ENCODE measurements at places on chromosomes 11 and 22. TPM values are rescaled to one million over a fixed set of nuclear protein-coding genes. Genes with fewer than 3 reads are reported as not detected.

DNA sequence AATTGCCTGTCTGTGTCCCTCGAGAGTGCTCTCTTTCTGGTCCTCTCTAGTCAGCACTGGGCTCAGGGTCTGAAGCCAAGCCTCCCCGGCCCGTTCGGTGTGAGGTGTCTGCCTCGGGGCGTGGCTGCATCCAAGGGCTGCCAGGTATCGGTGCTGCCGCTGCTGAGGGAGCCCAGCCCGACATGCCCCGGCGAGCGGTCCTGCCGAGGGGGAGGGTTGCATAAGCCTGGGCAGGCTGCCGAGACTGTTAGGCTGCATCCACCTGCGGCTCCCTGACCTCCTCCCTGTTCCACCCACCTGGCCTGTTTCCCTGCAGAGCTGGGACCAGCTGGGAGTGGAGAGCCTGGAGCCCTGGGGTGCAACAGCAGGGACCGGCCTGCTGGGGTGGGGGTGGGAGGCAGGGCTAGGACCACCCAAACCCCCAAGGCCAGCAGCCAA lies 6.3 kb downstream of the OVOL1 start:
- H3K4me3 ChIP-seq, result no peak overlapping the region
- H3K4me1 ChIP-seq, result peaks cover 24% of the 10 kb centered on the region
- H3K27ac ChIP-seq, result no peak overlapping the region
- DNase-seq, result no peak
- no peaks in the 10 kb centered on the region for H3K27me3 ChIP-seq

- no peak for DNase-seq
- no peaks in the 10 kb centered on the region for H3K27me3 ChIP-seq
- no peak overlapping the region for H3K4me3 ChIP-seq
These were observed 18.3 kb downstream of the STARD10 start for GRCh38 chr11:72775288-72776110.

DRD2 gene
- not detected for total RNA-seq

- H3K27ac ChIP-seq, result no peak overlapping the region
- no peak overlapping the region for H3K4me3 ChIP-seq
- H3K4me1 ChIP-seq, result peaks cover 3% of the 10 kb centered on the region
- H3K27me3 ChIP-seq, result peaks cover under 1% of the 10 kb centered on the region
These were observed 5.5 kb downstream of the TTC28 start for GRCh38 chr22:28674121-28674563.

GRCh38 chr11:93668171-93668570 lies 6.7 kb downstream of the CEP295 start:
- H3K4me1 ChIP-seq, result no peaks in the 10 kb centered on the region
- peaks cover 13% of the 10 kb centered on the region for H3K36me3 ChIP-seq
- H3K27ac ChIP-seq, result peak overlapping the region; percentile 31
- no peak overlapping the region for H3K4me3 ChIP-seq

DNA sequence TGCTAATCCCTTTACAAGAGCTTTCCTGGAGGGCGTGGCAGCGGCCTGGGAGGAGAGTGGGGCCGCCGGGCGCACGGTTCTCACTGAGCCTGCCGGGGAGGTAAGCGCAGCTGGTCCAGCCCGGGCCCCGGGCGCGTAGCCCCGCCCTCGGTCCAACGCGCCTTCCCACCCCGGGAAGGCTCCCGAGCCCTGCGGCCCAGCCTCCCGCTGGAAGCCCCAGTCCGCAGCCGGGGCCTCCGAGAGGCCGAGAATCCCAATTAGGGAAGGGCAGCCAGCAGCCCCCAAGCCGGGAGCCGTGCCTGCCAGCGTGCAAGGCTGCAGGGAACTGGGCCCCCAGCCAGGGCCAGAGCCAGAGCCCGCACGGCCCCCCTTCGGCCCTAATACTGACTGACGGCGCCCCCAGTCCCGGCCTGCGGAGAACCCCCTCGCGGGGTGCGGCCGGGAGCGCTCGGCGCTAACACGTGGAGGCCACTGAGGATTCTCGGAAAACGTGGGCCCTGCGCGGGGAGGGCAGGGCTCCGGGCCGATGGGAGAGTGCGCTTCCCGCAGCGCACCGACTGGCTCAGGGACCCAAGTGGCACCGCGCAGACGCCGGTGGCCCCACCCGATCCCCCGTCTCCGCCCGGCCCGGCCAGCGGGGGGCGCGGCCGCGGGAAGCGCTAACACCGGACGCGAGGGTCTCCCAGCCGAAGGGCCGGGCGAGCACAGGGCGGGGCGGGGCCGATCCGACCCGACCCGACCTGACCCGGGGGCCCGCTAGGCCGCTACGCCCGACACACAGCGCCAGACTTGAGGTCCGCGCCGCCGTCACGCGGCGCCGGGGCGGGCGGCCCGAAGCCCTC lies 5.7 kb downstream of the ZFTA start:
- H3K36me3 ChIP-seq, result 0 out of 2 replicates have a peak, but pooled peaks cover under 1% of the 10 kb centered on the region
- H3K27ac ChIP-seq, result no peak overlapping the region
- no peaks in the 10 kb centered on the region for H3K27me3 ChIP-seq

DNA sequence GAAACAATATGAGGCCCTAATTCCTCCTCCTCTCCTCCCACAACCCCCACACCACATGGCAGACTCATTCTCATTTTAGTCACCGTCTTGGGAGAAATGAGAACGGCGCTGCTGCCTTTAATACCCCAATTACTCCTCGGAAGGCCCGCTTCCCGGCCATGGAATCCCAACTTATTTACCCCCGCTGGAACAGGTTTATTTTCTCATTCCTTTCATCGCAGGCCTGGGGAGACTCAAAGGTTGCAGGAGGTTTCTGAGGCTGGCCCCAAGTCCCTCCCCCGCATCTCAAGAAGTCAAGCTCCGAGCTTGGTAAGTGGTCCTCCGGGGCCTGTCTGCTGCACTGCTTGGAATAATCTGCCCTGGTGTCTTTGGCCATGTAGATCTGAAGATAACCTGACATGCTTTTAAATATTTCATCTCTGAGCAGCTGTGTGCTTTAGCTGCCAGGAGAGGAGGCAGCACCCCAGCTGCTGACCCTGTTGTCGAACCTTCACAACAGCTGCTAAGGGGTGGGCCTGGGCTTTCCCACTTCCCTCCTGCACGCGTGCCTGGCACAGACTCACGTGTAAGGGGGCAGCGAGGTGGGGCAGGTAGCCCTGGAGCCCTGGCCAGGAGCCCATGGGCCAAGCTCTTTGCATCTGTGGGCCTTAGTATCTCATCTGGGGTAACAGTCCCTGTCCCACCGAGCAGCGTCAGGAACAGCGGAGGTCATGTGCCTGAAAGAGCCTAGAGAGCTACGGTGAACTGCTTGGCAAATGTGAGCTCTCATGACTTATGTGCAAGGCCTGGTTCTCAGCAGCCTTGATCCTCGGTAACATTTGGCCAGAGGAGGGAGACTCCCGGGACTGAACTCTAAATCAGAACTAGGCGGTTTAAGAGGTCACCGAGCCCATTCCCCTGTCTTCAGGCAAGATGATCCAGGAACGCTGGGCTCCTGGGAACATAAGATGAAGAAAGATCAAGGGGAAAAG lies 164.6 kb downstream of the ST3GAL4 start:
- no peak overlapping the region for H3K27ac ChIP-seq
- no peak for DNase-seq
- H3K4me3 ChIP-seq, result no peak overlapping the region
- no peaks in the 10 kb centered on the region for H3K36me3 ChIP-seq
- peaks cover 5% of the 10 kb centered on the region for H3K27me3 ChIP-seq

PKDREJ gene
- total RNA-seq, result not detected

ART5 gene
- not detected for total RNA-seq

- no peak overlapping the region for H3K4me3 ChIP-seq
- H3K36me3 ChIP-seq, result no peaks in the 10 kb centered on the region
- H3K27ac ChIP-seq, result no peak overlapping the region
- no peaks in the 10 kb centered on the region for H3K4me1 ChIP-seq
These were observed 14.5 kb downstream of the OTOG start for GRCh38 chr11:17561526-17561925.

- no peak overlapping the region for H3K4me3 ChIP-seq
- no peak overlapping the region for H3K27ac ChIP-seq
- no peaks in the 10 kb centered on the region for H3K27me3 ChIP-seq
- H3K36me3 ChIP-seq, result peaks cover 26% of the 10 kb centered on the region
- DNase-seq, result no peak
These were observed 10.7 kb upstream of the NAP1L4 start for GRCh38 chr11:3002871-3003270.

GRCh38 chr22:45320357-45320976 lies 10.7 kb downstream of the FAM118A start:
- H3K4me3 ChIP-seq, result no peak overlapping the region
- no peaks in the 10 kb centered on the region for H3K27me3 ChIP-seq
- DNase-seq, result no peak
- H3K4me1 ChIP-seq, result peaks cover 18% of the 10 kb centered on the region

DNA sequence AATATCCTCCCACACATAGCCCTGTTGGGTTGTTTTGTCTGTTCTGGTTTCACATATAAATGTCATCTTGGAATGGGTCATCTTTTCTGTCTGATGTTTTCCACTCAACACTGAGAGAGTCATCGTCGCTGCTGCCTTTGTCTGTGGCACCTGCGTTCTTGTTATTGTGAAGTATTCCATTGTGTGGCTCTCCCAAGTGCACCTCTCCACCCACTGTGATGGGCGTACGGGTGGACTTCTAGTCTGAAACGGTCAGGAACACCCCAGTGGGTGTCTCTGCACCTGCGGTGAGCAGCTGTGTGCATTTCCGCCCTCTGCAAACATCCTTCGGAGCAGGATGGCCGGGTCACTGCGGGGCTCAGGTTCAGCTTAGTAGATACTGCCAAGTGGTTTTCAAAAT lies 34.5 kb upstream of the RTL6 start:
- H3K4me1 ChIP-seq, result no peaks in the 10 kb centered on the region
- no peak overlapping the region for H3K4me3 ChIP-seq
- DNase-seq, result no peak
- H3K27ac ChIP-seq, result no peak overlapping the region

DNA sequence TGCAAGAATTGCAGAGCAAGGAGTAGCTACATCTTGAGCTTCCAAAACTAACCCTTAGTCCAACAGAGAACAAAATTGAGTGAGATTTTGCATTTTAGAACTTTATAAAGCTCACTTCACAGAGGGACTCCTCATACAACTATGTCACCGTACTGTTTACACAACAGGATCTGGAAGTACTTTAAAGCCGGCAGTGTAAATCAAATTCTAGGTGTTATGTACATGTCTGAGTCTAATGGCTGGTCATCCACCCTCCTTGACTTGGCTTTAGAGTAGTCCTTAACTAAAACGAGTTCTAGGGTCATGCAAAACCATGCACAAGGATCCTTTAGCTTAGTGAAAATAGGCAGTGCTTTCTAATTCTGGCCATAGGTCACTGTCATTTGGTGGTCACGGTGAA lies 23.5 kb downstream of the IRAG1 start:
- peaks cover 4% of the 10 kb centered on the region for H3K27me3 ChIP-seq
- H3K27ac ChIP-seq, result no peak overlapping the region
- no peak overlapping the region for H3K4me3 ChIP-seq
- DNase-seq, result no peak
- H3K4me1 ChIP-seq, result no peaks in the 10 kb centered on the region
- H3K36me3 ChIP-seq, result no peaks in the 10 kb centered on the region

DNA sequence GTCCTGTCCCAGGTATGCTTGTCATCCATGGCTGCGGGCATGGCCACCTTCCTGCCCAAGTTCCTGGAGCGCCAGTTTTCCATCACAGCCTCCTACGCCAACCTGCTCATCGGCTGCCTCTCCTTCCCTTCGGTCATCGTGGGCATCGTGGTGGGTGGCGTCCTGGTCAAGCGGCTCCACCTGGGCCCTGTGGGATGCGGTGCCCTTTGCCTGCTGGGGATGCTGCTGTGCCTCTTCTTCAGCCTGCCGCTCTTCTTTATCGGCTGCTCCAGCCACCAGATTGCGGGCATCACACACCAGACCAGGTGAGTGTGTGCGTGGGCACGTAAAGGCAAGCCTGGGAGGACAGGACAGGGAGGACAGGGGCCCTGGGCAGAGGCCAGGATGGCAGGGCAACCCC lies 42.4 kb downstream of the SLCO2B1 start:
- H3K4me1 ChIP-seq, result no peaks in the 10 kb centered on the region
- no peak overlapping the region for H3K4me3 ChIP-seq
- H3K27ac ChIP-seq, result no peak overlapping the region
- no peaks in the 10 kb centered on the region for H3K36me3 ChIP-seq
- DNase-seq, result no peak

APOL6 gene
- 16.2 TPM for total RNA-seq

NXPE1 gene
- not detected for total RNA-seq

DNA sequence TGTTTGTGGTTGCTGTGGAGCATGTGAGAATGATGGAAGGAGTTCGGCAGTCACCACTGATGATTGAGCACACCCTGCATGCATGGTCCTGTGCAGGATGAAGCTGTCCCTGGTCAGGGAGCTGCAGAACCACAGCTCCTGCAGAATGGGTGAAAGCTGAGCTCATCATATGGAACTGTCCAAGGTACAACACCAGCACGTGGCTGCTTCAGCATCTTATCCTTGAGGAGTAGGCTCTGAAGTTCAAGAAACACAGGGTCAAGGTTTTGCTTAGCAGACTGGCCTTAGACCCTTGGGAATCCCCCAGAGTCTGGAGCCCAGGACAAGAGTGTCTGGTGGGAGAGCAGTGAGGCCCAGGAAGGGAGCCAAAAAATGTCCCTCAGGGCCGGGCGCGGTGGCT lies 182.4 kb upstream of the LARGE1 start:
- H3K27ac ChIP-seq, result no peak overlapping the region
- no peak overlapping the region for H3K4me3 ChIP-seq
- no peaks in the 10 kb centered on the region for H3K4me1 ChIP-seq
- no peak for DNase-seq
- no peaks in the 10 kb centered on the region for H3K36me3 ChIP-seq
- no peaks in the 10 kb centered on the region for H3K27me3 ChIP-seq

TSGA10IP gene
- not detected for total RNA-seq

GLYAT gene
- total RNA-seq, result 0.18 TPM

DNA sequence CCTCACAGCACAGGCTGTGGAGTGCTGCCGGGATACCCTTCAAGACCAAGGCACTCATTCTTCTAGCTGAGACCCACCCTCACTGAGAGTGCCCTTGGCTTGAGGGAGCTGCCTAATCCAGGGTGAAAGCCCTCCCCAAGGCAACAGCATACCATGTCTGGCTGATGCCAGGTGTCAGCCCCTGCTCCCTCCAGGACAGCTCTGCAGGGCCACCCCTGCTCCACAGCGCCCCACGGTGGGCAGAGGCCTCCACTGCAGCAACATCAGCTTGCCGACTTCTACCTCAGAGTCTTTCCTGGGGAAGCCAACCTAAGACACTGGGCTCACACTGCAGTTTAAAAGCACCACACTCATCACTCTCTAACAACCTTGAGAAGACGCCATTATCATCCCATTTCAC lies 29.0 kb downstream of the TTLL1 start:
- H3K4me1 ChIP-seq, result no peaks in the 10 kb centered on the region
- no peak overlapping the region for H3K27ac ChIP-seq
- DNase-seq, result no peak

GRCh38 chr11:80970037-80970436 lies 1529.2 kb upstream of the TENM4 start:
- no peaks in the 10 kb centered on the region for H3K36me3 ChIP-seq
- H3K27ac ChIP-seq, result no peak overlapping the region
- no peaks in the 10 kb centered on the region for H3K4me1 ChIP-seq
- no peak for DNase-seq
- no peaks in the 10 kb centered on the region for H3K27me3 ChIP-seq

- H3K4me3 ChIP-seq, result no peak overlapping the region
- no peak overlapping the region for H3K27ac ChIP-seq
- no peaks in the 10 kb centered on the region for H3K27me3 ChIP-seq
- no peaks in the 10 kb centered on the region for H3K4me1 ChIP-seq
- DNase-seq, result no peak
These were observed 21.6 kb upstream of the RIC3 start for GRCh38 chr11:8190431-8190830.

Data from GM12878 (cell line).